Astrocyte (in vitro differentiated cells and primary cell): ENCODE measurements at places on chromosomes 2 and 18. TPM values are rescaled to one million over a fixed set of nuclear protein-coding genes. Genes with fewer than 3 reads are reported as not detected.

The UGT1A5 gene
- total RNA-seq: not detected in 2 replicates

- H3K4me1 ChIP-seq: no peaks in the 10 kb centered on the region
- no peaks in the 10 kb centered on the region for H3K36me3 ChIP-seq
- H3K4me3 ChIP-seq: no peak overlapping the region
- no peak overlapping the region for H3K27ac ChIP-seq
- no peak for DNase-seq
These were observed 326.4 kb downstream of the SMAD2 start for GRCh38 chr18:47604021-47604420.

- no peak for DNase-seq
- no peak overlapping the region for H3K27ac ChIP-seq
- H3K36me3 ChIP-seq: no peaks in the 10 kb centered on the region
- H3K4me1 ChIP-seq: peaks cover 14% of the 10 kb centered on the region
- no peaks in the 10 kb centered on the region for H3K27me3 ChIP-seq
- H3K4me3 ChIP-seq: no peak overlapping the region
These were observed 19.9 kb downstream of the SNORC start for GRCh38 chr2:232889876-232890401.

- H3K36me3 ChIP-seq: no peaks in the 10 kb centered on the region
- H3K4me3 ChIP-seq: no peak overlapping the region
- no peak overlapping the region for H3K27ac ChIP-seq
- H3K27me3 ChIP-seq: no peaks in the 10 kb centered on the region
- no peaks in the 10 kb centered on the region for H3K4me1 ChIP-seq
These were observed 19.6 kb downstream of the EHBP1 start for GRCh38 chr2:62724886-62725711.

GRCh38 chr2:62785216-62785615 lies 79.7 kb downstream of the EHBP1 start:
- DNase-seq: peak; percentile 69
- H3K4me3 ChIP-seq: no peak overlapping the region
- H3K27me3 ChIP-seq: no peaks in the 10 kb centered on the region
- H3K36me3 ChIP-seq: no peaks in the 10 kb centered on the region
